ENCODE measurements at places on chromosomes 16 and 17.

DNA sequence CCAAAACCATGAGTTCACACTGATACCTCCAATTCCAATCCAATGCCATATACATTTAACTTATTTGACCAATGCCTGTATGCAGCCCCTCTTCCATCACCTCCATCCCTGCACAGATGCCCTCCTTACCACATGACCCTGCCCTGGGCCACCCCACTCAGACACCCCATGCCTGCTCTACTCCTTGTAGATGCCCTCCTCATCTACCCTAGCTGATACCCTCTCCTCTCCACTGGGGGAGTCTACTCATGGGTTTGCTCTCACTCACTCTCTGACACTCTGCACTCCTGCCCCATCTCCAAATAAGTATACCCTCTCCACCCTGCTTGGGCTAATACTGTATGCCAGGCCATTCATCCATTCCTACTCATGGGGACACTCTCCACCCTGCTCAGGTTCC is 16.0 kb upstream of the CMTM4 start:
- DNase-seq: no peak

GRCh38 chr17:13329421-13329820 is 272.3 kb downstream of the HS3ST3A1 start:
- no peak for DNase-seq

DNA sequence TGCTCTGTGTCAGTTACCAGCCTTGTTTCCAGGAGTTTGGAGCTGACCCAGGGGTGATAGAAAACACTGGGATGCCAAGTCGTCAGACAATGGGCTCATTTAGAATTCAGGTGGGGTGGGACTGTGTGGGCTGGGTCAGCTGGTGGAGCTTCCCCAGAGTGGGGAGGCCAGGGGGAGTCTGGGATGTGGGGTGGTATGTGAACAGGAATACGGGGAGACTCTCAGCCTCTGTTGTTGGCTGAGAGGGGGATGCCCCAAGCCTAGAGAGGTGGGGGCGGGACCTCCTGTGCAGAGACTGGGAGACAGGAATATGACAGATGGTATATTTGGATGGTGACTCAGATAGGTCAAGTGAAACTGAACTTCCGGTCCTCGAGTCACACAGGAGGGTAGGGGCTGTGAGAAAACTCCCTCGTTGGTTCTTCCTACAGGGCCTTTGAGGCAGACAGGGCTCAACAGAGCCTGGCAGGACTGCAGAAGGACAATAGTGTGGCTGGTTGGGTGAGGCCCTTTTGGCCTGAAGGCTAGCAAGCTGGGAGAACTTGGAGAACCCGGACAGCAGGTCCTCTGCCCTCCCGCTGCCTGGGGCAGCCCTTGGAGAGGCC is 23.7 kb downstream of the CDH1 start:
- no peak for DNase-seq

DNA sequence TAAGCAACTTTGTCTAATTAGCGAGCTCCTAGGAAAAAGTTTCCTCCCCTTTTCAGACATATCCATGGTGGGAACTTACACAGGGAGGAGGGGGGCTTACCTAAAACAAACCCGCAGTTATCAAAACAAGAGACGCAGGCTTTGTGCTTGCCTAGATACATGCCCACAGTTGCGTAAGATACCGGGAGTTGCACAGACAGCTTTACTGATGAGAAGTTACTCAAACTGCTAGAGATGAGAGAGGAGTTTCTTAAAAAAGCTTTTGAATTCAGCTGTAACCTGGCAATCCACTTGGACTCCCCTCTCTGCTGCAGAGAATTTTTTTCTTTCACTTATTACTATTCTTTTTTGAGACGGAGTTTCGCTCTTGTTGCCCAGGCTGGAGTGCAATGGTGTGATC is 6.8 kb upstream of the ZP2 start:
- no peak for DNase-seq

GRCh38 chr17:70629902-70630301 is 460.6 kb downstream of the KCNJ2 start:
- no peak for DNase-seq

- DNase-seq: no peak
Observed at GRCh38 chr16:55000595-55000994, 69.9 kb downstream of the IRX5 start.

- no peak for DNase-seq
Observed at GRCh38 chr16:74718140-74718539, 17.5 kb upstream of the MLKL start.

- no peak for DNase-seq
Observed at GRCh38 chr16:57409870-57410587, 5.5 kb downstream of the CCL17 start.

DNA sequence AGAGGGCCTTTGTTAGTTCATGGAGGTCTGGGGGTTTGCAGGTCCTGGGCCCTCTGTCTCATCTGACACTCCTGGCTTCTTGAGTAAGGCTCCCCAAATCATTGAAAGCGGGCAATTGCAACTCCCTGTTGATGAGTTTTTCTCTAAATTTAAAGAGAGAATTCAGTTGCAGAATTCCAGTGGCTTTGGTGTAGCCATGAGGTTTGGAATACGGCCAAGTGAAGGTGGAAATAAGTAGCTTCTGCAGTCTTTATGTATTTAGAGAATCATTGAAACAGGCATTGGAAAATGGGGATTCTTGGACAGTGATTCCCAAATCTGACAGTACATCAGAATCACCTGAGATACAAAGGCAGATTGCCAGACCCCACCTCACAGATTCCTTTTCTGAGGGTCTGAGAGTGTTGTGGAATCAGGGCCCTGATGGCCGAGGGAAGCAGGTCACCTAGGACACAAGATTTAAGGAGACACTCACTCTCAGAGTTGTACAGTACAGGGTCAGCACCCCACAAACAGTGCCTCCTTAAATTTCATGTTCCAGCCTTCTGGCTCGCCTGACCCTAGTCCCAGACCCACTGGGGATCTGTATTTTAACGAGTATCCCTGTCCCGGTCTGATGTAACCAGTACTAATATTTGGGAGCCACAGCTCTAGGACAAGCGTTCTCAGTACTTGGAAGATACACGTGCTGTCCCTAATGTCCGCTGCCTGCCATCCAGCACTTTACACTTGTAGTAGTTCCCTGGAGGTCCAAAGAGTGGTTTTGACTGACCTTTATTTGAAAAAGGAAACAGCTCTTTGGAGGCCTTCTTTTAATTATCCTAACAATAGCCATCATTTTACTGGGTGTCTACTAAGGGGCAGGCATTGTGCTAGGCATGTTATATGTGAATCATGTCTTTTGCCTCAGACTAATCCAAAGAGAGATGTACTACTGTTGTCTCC is 37.8 kb downstream of the YPEL2 start:
- DNase-seq: no peak

GRCh38 chr16:17078931-17079631 is 391.7 kb downstream of the XYLT1 start:
- DNase-seq: no peak

DNA sequence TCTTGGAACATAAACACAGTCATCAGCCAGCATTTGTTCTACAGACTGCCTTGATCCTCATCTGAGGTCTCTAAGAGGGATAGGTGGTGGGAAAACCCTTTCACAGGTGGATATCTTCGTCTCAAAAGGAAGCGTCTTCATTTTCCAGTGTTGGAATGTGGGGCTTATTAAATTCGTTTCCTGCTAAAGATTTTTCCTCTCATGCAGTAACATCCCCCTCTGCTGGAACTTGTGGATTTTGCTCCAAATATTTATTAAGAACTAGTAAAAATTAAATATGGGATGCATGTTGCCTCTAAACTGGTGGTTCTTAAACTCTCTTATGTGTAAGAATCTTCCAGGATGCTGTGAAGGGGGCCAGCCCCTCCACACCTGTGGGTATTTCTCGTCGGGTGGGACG is 20.1 kb upstream of the MLYCD start:
- DNase-seq: peak; percentile 57

DNA sequence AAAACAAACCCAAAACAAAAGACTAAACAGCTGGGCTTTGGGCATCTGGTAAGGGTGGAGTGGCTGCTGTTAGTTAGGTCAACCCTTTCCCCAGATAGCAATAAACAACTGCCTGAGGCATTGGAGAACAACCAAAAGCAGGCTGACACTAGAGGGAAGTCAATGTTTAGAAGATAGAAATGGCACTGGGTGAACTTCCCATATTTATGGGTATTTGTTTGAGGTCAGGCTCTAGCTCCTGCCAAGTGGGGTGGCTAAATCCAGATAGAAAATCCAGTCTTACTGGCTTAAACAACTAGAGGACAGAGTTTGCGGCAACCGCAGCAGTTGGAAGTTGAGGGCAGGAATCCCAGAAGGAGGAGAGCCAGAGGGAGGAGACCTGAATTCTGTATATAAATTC is 79.4 kb downstream of the SDK2 start:
- no peak for DNase-seq

- no peak for DNase-seq
Observed at GRCh38 chr16:19677402-19677801, 40.6 kb downstream of the KNOP1 start.

DNA sequence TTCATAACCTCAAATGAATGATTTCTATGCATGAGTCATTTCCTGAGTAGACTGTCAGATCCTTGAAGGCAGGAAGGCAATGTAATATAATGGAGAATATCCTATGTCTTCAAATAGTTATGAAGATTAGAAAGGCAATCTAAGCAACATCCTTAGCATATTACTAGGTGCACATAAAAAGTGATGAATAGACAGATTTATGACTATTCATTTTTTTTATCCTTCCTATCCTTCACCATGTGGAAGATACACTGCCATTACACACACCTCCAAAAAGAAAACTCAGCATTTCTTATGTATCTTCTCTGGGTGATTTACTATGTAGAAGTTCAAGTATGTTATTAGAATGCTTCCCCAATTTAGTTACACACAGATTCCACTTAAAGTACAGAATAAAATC is 126.4 kb upstream of the MAF start:
- DNase-seq: no peak

DNA sequence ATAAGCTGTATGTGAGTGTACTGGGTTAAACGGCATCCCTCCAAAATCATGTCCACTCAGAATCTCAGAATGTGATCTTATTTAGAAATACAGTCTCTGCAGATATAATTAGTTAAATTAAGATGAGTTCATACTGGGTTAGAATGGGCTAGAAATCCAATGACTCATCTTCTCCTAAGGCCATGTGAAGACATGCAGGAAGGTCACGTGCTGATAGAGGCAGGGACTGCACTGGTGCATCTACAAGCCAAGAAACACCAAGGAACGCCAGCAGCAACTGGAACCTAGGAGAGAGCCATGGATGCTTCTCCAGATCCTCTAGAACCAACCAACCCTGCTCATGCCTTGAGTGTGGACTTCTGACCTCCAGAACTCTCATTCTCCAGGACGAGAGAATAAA is 241.0 kb downstream of the XYLT1 start:
- DNase-seq: no peak

- DNase-seq: no peak
Observed at GRCh38 chr17:73841431-73842060, 197.3 kb upstream of the SDK2 start.

DNA sequence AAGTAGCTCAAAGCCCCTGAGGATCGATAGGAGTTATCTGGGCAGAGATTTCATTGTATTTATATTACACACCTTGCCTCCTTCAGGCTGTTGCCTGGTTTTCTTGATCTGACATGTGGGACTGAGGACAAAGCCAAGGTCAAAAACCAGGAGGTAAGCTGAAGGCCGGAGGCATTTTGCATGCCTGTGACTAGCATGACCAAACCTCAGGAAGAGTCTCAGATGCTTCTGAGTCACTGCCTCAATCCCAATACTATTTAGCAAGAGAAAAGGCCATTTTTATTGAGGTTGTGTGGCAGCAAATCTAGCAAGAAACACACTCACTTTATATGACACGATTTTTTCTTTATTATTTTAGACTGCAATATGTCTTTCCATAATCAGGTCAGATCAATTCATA is 968.1 kb downstream of the CDH11 start:
- no peak for DNase-seq

- DNase-seq: no peak
Observed at GRCh38 chr16:17389384-17389783, 81.4 kb downstream of the XYLT1 start.

DNA sequence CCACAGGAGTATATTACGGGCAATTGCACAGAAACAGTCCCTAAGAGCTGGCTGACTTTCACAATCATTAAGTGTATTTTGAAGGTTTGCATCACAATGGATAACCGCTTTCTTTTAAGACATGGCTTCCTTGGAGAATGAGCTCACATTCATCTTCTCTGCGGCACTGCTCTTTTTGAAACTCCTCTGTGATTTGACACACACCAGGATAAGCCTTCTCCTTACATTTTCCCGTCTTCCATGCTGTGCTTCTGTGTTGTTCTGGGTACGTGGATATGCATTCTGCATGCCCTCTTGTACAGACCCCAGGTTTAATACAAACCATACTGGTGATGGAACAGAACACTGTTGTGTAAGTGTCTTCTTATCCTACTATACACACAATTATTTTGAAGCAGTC is 89.5 kb upstream of the METRNL start:
- DNase-seq: no peak

DNA sequence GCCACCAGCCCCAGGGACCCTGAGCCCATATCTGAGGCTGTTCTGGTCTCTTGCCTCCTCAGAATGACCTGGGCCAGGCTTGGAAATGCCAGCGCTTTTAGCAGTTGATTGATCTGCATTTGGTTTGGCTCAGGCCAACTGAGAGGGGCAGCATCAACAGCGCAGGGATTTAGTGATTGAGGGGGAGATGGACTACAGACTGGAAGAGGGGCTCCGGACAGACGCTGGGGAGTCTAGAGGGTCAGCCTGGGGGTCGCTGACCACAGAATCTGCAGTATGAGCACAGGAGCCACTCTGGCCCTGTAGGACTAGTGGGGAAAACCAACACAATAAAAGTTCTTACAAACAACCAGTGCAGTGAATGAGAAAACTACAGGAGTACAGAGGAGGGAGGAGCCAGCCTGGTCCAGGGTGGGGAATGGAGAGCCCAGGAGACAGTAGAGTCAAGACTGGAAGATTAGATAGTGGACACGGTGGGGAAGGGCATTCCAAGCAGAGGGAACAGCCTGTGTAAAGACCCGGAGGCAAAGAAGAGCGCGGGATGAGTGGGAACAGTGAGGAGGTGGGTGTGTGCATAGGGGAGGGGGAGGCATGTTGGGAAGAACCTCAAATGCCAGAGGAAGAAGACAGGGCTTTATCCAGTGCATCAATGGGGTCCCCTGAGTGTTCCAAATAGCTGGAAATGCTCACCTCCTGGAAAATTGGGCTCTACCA is 128.9 kb downstream of the MRM1 start:
- no peak for DNase-seq

DNA sequence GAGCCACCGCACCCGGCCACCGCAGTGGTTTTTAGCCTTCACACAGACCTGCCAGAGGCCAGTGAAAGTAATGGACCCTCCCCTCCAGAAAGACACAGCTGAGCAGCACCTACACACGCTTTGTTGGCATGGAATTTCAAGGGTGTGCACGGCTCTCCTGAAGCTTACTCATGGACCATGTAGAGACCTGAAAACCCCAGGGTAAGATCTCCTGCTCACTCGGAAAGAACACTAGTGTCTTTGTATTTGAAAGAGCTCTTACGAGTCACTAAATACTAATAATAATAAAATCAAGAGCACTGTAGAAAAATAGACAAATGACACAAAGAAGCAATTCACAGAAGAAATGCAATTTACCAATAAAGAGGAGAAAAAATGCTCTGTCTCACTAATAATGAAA is 20.0 kb downstream of the SLC43A2 start:
- no peak for DNase-seq
